Spleen (tissue), 13 donors: ENCODE measurements at places on chromosomes 2 and 18.

- no peak for DNase-seq
Measured at GRCh38 chr2:124973396-124973795, 948.3 kb downstream of the CNTNAP5 start.

- DNase-seq, result no peak
Measured at GRCh38 chr2:21676676-21677075, 552.9 kb downstream of the TDRD15 start.

DNA sequence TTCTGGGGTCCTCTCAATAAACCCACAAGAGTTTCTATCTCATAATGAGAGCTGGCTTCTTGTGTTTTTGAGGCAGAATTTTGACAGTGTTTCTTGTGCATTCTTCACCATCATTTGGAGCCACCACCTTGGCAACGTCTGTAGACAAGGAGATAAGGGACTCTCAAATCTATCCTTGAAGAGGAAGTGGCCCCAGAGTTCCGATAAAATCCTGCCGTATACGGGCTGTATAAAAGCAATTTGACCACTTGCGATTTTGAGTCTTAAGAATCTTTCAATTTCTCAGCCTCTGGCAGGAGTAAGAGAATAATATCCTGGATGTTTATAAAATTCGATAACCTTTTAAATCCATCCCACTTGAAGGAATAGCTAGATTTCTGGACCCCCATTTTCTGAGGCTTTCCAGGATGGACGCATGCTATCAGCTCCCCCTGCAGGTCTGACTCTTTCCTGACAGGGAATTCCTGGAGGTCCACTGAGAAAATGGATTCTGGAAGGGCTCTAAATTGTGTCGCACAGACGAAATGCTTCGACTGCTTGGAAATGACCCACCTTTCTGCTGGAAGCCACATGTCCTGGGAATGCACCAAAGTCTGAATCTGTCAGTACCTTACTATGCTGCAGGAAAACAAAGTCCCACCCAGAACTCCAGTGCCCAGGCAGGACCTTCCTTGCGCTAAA, 54.1 kb downstream of the E2F6 start:
- DNase-seq, result no peak

DNA sequence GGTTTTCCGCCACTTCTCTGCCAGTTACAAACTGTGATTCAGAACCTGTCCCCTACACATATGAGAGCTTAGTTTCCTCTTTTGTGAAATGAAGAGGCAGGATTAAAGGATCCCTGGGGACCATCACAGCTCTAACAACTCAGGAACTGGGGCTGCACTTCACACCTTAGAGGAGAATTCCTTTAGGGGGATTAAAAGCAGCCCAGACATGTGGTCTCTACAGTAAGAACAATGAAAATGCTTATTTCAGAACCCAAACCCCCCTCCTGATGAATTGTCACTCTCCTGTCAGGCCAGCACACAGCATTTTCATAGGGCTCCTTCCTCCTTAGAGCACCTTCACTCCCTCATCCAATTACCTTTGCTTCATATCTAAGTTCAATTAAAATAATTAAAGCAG, 101.5 kb upstream of the NEDD4L start:
- DNase-seq, result no peak

- no peak for DNase-seq
Measured at GRCh38 chr2:168536925-168537466, 80.9 kb downstream of the CERS6 start.

GRCh38 chr18:2909431-2910140, 62.8 kb downstream of the EMILIN2 start:
- no peak for DNase-seq

DNA sequence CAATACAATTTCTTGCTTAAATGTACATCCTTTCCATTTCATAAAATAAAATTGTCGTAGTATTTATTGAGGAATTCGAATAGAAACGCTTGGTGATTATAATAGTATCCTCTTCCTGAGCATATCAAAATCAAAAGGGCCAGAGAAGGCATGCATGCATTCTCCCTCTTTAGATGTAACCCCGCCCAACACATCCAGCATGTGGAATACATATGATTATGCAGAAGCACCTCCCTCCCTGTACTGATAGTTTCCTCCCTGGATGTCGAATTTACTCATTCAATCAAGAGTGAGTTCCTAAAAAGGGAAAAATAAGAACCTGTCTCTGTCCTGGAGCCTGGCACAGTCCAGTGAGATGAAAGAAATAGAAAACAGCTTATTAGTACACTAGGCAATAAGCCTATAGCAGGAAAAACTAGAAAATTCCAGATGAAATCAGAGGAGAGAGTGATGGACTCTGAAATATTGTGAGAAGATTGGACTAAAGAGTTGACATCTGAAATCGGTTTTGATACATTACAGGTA, 262.9 kb downstream of the RDH14 start:
- no peak for DNase-seq

DNA sequence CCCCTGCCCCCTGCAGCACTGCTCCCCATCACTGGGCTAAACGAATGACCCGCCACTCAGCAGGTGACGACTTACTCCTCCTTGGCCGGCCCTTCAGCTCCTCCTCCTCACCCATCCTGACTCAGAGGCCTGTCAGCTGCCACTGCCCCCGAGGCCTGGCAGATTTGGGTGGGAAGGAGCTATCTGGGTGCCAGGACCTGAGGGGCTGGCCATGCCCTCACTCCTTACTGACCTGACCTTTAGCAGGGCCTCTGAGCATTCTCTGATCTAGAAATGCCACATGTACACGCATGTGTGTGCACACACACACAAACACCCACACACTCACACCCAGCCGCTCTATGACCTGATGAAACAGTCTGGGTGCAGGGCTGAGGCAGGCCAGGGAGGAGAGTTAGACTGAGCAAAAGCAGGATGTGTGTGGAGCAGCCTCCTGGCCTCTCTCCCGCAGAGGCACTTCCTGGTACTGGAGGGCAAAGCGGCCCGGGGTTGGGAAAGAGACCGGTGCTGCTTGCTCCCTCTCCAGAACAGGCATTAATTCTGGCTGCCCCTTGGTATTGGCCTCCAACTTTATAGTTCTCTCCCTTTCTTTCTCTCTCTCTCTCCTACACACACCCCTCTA, 68.0 kb downstream of the ZFP36L2 start:
- peak; percentile 92 for DNase-seq

DNA sequence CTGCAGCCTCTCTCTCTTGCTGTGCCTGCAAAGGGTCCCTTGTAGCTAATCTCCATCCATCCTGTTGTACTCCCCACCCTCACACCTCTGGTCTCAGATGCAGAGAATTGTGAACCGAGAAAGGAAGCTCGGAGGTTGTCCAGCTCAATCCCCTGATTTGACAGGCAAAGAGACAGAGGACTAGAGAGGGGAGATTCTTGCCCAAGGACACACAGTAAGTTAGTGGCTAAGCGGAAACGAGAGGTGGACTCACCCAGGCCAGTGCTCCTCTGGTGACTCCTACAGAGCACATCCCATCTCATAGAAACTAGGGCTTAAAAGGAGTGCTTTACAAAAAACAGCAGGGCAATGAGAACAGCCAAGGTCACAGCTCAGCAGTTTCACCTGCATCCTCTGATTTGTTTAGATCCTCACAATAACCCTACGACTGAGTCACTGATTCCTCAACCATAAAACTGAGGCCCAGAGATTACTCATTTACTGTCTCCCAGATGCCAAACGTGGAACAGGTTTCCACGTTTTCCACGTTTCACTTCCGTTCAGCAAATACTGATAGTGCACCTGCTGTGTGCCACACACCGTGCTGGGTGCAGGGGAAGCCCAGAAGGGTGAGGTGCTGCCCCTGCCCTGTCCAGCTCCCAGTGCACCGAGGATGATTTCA, 22.1 kb downstream of the EHD3 start:
- no peak for DNase-seq

- DNase-seq, result no peak
Measured at GRCh38 chr18:23933407-23933806, 81.1 kb upstream of the TTC39C start.

DNA sequence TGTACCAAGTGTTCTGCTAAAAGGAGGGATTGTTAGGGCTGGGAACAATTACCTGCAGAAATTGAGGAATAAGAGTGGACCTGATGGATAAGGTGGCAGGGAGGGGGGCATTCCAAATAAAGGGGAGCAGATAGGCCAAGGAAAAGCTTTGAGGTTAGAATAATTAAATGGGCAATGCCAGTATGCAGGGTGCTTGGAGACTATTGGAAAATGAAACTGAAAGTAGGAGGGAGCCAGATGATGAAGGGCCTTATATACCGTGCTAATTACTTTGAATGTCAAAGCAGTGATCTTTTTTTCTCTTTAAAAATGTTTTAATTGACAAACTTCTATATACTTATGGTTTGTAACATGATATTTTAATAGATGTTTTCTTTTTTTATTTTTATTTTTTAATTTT, 42.9 kb downstream of the MMADHC start:
- no peak for DNase-seq

GRCh38 chr2:237199577-237199976, 113.9 kb downstream of the COPS8 start:
- DNase-seq, result no peak

DNA sequence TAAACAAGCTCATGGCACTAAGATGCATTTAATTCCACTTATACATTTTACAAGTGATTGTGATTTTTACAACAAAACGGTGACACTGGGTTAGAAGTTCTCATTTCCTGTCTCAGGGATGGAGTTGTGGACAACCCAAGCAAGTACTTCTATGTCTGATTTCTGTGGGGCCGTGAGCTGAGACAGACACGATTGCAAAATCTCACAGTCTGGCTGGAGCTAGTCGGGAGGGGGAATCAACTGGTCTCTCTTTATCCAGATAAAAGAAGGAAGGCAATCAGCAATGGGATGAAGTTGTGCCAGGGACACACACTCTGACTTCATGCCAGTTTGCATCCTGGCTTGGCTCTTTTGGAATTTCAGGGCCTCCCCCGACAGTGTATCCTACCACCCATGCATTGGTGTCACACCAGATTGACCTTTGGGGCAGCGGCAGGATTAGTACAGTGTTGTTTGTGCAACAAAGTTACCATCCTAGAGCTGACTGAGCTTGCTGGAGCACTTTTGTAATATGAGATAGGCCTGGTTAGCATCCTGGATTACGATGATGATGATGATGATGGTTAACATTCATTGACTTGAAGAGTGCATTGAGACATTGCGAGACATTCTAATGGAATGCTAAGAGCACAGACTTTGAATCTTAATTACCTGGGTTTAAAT, 98.8 kb downstream of the CTAGE1 start:
- no peak for DNase-seq

DNA sequence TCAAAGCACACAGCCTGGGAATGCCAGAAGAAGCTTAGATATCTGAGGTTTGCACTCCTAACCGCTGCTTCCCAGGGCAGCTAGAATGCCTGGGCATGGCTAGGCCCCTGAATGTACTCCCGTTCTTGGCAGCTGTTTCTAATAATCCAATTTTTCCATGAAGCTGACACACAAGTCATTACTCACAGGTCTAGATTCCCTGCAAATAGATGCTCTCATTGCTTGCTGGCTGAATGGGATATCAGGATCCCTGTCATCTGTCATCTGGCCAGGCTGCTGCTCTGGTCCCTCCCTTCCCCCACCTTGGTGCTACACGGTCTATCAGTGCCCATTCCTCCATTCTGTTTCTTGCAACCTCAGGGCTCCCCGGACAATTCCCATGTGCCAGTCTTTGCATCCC, 40.7 kb upstream of the TEX51 start:
- DNase-seq, result no peak

DNA sequence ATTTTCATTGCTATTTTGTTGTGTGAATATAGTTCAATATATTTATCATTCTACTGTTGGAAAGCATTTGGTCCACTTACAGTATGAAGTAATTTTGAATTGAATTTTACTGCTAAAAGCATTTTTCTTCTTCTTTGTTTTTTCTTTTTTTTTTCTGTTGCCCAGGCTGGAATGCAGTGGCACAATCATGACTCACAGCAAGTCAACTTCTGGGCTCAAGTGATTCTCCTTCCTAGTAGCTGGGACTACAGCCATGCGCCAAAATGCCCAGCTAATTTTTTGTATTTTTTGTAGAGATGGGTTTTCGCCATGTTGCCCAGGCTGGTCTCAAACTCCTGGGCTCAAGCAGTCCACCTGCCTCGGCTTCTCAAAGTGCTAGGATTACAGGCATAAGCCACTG, 2.4 kb upstream of the ETAA1 start:
- DNase-seq, result no peak
